ENCODE measurements at places on chromosomes 2 and 18.

- peak; percentile 19 for DNase-seq
These were observed 309.3 kb downstream of the ZNF521 start for GRCh38 chr18:25042641-25043051.

- DNase-seq: no peak
These were observed 310.6 kb upstream of the ZEB2 start for GRCh38 chr2:144830543-144830942.

DNA sequence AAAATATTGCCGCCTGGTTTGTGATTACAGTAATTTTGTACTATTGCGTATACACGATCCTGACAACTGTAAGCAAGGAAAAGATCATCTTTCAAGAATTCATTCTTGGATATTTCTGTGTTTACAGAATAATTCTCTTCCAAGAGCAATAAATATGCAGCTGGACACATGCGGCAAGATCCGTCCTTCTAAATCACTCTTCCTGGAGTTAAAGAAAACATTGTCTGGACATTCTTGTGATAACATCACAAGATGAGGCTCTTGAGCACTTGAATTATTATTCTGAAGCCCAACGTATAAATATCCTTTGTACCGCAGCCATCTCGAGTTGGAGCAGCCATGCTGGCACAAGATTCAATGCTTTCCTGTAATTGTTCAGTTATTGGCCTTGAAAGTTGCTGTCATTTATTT, 9.9 kb downstream of the FHL2 start:
- no peak for DNase-seq

DNA sequence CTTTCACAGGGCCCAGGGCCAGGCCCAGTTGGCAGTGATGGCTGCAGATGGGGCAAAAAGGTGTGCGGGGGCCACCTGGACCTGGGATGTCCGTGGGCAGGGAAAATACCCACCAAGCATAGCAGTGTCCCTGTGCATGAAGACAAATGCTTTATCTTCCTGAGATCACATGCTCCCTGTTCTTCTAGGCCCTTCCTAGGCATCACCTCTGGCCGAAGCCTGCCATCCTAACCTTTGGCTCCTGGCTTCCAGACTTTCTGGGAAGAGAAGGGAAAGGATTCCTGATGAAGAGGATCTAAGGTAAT, 105.0 kb upstream of the SMAD2 start:
- DNase-seq: no peak

GRCh38 chr2:133644846-133645245, 76.6 kb upstream of the NCKAP5 start:
- DNase-seq: no peak

- DNase-seq: no peak
These were observed 28.2 kb upstream of the ATG16L1 start for GRCh38 chr2:233223059-233223894.

DNA sequence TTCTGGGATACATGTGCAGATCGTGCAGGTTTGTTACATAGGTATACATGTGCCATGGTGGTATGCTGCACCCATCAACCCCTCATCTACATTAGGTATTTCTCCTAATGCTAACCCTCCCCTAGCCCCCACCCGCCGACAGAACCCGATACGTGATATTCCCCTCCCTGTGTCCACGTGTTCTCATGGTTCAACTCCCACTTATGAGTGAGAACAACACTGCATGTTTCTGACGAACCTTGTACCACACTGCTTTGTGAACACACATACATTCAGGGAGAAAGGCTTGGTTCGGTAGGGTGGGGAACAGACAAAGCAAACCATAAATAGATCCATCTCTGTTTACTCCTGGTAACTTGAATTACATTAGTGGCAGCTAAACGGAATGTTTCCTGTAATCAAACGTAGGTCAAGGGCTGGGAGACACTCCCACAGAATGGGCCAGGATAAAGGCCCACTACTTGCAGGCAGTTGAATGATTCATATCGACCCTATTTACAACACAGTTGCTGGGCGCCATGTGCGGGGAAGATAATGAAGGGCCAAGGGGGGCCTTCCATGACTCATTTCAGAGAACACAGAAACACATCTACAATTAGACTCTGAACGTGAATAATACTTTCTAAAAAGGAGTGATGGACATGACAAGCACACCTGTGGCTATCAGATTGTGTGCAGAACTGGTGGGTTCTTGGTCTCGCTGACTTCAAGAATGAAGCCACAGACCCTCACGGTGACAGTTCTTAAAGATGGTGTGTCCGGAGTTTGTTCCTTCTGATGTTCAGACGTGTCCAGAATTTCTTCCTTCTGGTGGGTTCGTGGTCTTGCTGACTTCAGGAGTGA, 56.8 kb upstream of the KIDINS220 start:
- DNase-seq: no peak
